ENCODE measurements at places on chromosomes 12 and 14.

GRCh38 chr14:100067971-100068959 is 3.0 kb downstream of the EVL start:
- peak; percentile 48 for DNase-seq

GRCh38 chr14:60346706-60347105 is 97.7 kb downstream of the PPM1A start:
- DNase-seq = no peak

DNA sequence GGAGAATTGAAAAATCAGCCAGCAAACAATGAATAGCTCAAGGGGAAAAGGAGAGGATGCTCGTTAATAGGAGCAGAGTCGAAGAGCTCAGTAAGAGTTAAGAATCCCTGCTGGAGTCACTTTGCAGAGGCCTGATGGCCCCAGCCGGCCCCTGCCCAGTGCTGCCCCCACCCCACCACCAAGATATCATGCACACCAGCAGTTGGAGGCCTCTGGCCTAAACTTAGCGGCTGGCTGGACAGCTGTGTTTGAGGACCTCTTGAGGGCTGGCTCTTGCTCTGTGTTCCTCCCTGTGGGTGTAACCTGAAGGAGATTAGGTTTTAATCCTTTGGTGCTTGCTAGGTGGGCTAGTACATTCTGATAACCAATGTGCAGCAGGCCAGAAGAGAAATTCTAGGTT is 142.0 kb downstream of the PLXNC1 start:
- no peak for DNase-seq

DNA sequence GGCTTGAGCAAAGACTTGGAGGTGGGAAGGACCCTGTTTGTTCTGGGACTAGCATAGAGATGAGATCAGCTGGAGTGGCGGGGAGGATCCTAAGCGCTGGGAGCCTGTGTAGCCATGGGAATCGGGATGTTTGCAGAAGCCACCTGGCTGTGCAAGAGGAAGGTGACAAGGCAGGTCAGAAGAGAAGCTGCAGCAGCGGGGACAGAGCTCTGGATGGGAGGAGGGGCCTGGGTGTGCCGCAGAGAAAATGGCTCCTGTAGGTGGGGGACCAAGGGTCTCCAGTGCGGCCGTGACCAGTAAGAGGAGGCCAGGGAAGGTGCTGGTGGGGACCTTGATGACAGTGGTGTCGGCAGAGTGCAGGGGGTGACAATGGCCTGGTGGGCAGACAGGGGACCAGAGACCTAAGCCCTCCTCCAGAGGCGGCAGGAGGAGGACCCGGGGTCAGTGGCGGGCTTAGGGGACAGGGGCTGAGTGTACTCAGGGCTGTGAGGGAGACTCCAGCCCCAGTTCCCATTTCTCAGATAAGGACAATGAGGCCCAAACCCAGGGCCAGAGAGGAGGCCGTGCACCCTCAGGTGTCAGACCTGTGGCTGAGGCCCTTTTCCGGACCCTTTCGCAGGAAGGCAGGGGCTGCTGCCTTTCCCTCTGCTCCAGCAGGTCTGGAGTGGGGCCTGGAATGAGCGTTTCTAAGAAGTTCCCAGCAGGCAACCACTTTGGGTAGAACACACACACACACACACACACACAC is 206.6 kb upstream of the RTL1 start:
- DNase-seq = no peak
